ENCODE measurements at places on chromosomes 5 and 9.
A peak's percentile ranks its signal among the peaks of the same experiment; 100 is the strongest.

- DNase-seq = no peak
Observed at GRCh38 chr5:22900801-22901310, 47.7 kb upstream of the CDH12 start.

DNA sequence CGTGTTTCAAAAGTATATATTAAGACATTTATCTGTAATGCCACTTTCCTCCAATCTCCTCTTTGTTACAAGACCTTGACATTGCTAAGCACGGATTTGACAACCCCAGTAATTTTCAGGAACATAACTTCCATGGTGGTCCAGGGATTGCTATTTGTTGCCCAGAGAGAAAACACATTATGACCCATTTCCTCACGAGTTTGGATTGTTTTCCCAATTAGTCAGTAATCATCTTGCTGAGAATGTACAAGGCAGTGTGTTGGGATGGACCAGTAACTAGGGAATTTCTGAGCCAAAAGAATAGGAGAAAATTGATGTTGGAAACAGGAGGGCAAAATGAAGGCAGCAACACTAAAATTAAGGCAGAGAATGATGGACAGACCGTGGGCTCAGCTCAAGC, 574.1 kb downstream of the EBF1 start:
- DNase-seq = no peak

GRCh38 chr5:126438267-126438666, 15.1 kb downstream of the GRAMD2B start:
- peak; percentile 71 for DNase-seq

- DNase-seq = no peak
Observed at GRCh38 chr9:127316586-127317323, 52.2 kb downstream of the GARNL3 start.

DNA sequence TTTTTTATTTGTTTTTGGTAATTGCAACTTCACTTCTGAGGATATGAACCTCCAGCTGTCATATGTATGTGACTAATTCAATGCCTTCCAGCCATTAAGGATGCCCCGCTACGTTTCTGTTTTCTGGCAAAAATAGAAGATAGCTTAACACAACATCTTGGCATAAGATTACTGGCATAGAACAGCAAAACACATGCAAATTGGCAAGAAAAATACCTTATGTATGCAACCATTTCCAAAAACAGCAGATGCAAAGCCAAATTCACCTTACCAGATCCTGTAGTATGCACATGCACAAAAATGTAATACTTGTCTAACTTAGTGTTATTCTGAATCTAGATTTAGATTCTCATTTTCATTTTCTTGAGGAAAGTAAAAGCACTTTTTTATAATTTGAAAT, 461.1 kb upstream of the CYLC2 start:
- DNase-seq = no peak

DNA sequence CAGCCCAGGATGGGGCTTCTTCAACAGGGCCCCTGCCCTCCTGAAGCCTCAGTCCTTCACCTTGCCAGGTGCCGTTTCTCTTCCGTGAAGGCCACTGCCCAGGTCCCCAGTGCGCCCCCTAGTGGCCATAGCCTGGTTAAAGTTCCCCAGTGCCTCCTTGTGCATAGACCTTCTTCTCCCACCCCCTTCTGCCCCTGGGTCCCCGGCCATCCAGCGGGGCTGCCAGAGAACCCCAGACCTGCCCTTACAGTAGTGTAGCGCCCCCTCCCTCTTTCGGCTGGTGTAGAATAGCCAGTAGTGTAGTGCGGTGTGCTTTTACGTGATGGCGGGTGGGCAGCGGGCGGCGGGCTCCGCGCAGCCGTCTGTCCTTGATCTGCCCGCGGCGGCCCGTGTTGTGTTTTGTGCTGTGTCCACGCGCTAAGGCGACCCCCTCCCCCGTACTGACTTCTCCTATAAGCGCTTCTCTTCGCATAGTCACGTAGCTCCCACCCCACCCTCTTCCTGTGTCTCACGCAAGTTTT, 23.6 kb downstream of the PCDHGC5 start:
- peak; percentile 81 for DNase-seq

- DNase-seq = no peak
Observed at GRCh38 chr5:112097768-112098167, 321.3 kb downstream of the EPB41L4A start.

GRCh38 chr9:105950448-105950847, 256.1 kb downstream of the TMEM38B start:
- DNase-seq = no peak

GRCh38 chr5:6576861-6577501, 55.9 kb downstream of the NSUN2 start:
- peak; percentile 73 for DNase-seq

DNA sequence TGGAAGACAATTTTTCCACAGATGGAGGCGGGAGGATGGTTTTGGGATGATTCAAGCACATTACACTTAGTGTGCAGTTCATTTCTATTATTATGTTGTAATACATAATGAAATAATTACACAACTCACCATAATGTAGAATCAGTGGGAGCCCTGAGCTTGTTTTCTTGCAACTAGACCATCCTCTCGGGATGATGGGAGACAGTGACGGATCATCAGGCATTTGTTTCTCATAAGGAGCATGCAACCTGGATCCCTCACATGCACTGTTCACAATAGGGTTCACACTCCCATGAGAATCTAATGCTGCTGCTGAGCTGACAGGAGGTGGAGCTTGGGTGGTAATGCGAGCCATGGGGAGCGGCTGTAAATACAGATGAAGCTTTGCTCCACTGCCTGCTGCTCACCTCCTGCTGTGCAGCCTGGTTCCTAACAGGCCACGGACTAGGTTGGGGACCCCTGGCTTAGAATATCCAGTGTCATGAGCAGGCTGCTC, 1.6 kb downstream of the STKLD1 start:
- no peak for DNase-seq

- DNase-seq = peak; percentile 35
Observed at GRCh38 chr5:38420691-38421390, 135.6 kb downstream of the LIFR start.

GRCh38 chr5:11224436-11225187, 463.6 kb upstream of the DAP start:
- DNase-seq = no peak

DNA sequence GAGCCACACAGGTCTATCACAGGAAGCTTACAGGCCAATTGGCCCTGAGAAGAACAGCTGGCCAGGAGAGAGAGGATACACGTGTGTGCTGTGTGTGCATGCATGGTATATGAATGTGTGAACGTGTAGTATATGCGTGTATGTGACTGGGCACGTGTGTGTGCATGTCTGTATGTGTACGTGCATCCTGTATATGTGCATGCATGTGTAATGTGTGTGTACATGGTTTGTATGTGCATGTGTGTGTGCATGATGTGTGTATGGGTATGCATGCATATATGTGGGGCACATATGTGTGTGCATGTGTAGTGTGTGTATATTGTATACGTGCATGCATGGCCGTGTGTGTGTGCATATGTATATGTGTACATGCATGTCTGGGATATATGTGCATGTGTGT, 57.0 kb upstream of the FCN2 start:
- no peak for DNase-seq

DNA sequence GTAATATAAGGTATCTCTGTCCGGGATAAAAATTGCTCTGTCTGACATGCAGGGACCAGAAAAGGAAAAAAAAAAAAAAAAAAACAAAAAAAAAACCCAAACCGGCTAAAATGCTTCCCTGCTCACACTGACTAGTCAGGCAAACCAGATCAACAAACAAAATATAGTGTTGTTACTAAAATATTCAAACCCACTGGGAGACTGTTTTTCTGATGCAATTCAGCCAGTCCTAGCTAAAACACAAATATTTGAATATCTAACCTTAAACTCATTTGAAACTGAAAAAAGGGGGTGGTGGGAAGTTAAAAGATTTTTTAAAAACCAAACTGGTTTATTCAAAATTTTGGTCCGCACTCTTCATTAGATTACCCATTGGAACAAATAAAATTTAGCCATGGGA, 61.0 kb downstream of the APBA1 start:
- no peak for DNase-seq

GRCh38 chr5:124706729-124707361, 39.6 kb downstream of the ZNF608 start:
- no peak for DNase-seq

DNA sequence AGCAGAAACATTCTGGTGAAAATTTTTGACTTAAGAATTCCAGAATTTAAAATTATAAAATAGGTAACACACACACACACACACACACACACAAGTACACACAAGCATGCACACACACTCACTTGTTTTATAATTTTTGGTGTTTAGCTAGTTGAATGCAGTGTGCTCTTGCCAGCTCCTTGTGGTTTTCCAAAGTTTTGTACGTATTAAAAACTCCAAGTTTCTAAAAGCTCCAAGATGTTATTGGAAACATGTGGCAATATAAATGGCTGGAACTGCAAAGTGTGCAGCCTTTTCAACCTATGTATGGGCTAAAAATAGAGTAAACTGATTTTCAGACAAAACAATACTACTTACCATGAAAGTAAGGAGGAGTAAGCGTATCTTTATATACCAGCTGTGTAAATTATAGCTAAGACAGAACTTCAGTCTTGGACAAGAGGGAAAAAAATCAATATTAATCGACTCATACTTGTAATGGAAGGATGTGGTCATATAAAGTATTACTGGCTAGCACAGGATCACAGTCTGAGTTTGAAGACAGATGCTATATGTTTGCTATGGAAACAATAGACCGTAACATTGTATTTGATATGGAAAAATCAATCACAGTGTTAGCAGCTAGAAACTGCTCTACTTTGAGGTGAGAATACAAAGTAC, 727.1 kb upstream of the GRAMD2B start:
- DNase-seq = no peak

DNA sequence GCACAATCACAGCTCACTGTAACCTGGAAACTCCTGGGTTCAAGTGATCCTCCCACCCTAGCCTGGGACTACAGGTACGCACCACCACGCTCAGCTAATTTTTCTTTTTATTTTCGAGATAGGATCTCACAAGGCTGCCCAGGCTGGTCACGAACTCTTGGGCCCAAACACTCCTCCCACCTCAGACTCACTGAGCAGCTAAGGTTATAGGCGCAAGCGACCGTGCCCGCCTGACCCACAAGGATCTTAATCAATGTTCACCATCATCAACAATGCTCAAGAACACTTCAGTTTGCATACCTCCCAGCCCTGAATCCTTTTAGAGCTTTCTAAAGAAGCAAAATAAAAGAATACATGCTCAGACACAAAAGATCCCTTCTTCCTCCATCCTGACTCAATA, 13.2 kb downstream of the ETF1 start:
- DNase-seq = no peak

- no peak for DNase-seq
Observed at GRCh38 chr5:2891781-2892180, 140.3 kb upstream of the IRX2 start.

DNA sequence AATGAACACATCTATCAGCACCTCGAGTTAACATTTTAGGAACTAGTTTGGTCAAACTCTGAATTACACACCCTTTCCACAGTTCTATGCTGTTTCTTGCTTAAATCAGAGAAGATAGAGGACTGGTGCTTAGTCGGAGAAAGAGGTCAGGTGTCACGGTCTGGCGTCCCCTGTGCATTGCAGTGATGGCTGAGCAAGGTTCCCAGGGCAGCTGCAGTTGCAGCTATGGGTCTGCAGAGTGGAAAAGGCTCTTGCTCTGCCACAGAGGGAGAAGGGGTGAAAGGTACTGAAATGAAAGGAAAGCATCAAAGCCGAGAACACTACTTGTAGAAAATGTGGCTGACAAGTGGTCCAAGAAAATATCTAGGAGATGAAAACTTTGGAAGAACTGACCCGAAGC, 25.2 kb upstream of the SH3RF2 start:
- DNase-seq = no peak

DNA sequence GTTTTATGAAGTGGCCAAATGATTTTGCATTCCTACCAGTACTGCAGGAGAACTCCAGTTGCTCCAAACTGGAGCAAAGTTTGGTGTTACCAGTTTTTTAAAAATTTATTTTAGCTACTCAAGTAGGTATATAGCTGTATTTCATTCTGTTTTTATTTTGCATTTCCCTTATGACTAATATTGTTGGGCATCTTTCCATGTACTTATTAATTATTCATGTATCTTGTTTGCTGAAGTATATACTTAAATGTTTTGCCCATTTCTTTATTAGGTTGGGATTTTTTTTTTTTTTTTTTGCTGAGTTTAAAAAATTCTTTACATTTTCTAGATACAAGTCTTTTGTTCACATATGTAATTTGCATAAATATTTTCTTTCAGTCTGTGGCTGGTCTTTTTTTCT, 386.6 kb upstream of the DAB2 start:
- DNase-seq = no peak

DNA sequence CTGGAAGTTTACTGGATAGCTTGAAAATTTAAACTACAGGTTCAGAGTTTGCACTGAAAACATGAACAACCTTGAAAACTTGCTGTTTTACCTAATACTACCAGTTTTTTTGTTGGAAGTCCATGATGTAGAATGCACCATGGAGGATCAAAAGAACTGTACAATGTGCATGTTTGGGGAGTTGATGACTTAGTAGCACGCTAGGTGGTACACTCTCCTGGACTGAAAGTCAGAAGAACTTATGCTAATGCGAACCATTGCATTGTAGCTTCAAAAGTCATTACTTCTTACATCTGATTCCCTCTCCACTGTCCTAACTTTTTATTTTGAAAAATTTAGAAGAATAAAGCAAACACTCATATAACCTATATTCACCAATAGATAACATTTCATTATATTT, 211.0 kb downstream of the OSTF1 start:
- DNase-seq = no peak

DNA sequence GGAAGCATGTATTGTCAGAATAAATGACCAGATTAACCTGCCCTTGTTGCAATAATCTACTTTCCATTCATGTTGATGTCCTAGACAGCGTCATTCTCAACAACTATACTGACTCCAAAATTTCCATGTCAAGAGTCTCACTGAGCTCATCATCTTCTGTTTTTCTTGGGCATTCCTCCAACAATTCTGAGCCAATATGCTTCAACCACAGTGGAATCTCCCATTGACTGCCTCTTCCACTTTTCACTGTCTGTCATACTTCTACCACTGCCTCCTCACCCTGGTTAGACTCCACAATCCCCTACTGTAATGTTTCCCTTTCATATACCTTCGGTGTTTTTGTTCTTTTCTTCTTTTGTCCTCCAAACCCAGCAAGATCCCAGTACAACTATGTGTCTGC, 162.8 kb downstream of the TLE1 start:
- DNase-seq = no peak

DNA sequence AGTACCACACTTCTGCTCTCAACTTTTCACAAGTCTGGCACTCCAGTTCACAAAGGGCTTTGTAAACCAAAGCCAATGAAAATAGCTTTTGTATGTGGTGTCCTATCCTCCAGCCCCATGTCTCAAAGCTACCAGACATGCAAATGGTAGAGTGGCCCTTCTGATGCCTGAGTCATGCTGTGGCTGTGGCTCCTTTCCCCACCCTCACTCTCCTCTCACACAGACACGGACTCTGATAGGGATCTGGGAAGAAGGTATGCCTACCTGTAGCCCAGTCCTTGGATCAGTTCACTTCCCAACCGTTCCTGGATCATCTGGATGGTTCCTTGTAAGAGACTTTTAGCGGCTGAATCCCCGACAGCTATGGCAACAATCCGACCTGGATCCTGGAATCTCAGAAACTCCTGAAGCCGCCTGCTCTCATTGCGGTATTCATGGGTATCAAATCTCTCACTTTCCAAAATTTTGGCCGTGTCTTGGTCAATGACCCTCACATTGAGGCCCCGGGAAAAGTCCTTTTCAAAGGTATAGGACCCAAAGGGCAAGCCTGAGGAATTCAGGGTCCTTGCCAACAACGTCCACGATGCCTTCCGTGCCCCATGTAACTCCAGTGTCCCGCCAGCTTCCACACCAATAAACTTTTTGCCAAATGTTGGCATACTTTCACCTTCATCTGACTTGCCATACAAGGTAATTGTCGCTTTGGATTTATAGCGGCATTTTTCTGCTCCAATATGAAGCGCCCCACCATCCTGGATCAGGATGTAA, 23.4 kb downstream of the CEMIP2 start:
- DNase-seq = no peak

GRCh38 chr5:37663538-37663937, 176.3 kb downstream of the GDNF start:
- no peak for DNase-seq

Data from GM13977 (cell line).